ENCODE measurements at places on chromosomes 7 and 10. TPM values are rescaled to one million over a fixed set of nuclear protein-coding genes. Genes with fewer than 3 reads are reported as not detected.

DNA sequence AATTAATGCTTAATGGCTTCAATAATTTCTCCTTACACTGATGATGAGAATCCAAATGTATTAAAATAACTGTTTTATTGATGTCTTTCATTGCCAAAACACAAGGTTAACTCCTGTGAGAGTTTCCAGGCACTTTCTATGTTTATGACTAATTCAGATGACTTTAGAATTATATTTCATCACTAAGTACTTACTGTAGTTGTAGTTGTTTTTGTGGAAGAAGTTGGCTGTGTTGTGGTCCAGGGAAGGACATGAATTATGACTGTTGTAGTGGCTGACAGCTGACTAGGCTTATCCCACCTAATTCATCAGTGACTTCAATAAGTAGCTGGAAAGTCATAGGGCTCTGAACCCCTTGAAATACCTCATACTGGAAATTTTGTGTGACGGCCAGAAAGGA is 254.8 kb downstream of the HGF start:
- DNase-seq, result peak; percentile 33

DNA sequence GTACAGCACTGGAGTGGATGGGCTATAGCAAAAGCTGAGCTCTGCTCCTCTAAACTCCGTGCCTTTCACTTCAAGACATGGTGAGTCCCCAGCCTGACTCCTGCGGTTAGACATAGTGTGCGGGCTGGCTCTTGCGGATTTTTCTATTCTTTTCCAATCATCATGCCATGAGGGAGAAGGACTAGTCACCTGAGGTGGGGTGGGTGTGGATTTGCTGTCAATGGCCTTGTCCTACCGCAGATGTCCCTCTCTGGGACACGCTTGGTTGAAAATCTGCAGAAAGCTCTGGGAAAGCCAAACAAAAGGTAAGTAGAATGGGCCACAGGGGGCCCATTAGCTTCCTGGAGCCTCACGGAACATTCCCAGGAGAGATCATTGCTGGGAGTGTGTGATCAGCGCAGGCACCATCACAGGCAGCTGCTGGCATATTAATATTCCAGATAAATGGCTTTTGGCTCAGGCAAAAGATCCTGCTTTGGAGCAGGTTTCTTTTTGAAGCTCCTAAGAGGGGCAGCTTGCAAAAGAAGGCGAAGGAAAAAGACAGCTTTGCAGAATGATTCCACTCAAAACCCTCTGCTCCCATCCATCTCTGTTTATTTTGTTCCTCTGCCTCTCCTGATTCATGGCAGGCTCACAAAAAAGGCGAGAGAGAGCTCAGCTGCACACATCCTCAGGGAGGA is 509.0 kb upstream of the ZMIZ1 start:
- DNase-seq, result no peak

PTPN20 gene
- total RNA-seq, result 0.22 TPM

SLC25A40 gene
- total RNA-seq, result 4.2 TPM

- DNase-seq, result no peak
Observed at GRCh38 chr10:121535381-121535780, 62.9 kb downstream of the FGFR2 start.

GPR146 gene
- total RNA-seq, result 10.2 TPM

DNA sequence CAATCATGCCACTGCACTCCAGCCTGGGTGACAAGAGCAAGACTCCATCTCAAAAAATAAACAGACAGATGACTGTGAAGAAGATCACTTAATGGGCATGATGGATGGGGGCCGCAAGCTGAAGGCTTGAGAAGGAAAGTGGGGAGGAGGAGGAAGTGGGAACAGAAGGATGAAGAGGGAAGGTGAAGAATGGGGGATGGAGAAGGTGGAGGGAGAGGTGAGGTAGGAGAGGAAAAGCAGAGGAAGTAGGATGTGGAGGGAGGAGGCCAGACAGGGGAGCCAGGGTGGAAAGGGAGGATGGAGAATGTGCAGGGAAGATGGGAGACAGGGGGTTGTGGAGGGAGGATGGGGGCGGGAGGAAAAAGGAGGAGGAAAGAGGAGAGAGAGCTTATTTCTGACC is 68.8 kb downstream of the SVOPL start:
- DNase-seq, result no peak

DNA sequence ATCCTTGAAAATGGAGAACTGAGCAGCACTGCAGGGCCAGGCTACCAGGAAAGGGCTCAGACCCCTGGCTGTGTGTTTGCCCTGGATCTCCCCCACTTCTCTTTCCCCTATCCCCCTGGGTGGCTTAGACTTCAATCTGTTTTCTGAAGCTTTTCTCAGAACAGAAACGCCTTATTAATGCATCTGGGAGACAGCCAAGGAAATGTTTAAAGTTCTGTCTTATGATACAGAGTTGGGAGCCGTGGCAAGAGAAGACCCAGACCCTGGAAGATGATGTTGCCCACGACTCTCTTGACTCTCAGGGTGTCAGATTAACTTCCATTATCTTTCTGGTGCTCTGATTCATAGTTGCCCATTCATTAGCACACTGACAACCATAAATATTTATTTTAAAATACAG is 107.1 kb downstream of the EBLN1 start:
- no peak for DNase-seq

DNA sequence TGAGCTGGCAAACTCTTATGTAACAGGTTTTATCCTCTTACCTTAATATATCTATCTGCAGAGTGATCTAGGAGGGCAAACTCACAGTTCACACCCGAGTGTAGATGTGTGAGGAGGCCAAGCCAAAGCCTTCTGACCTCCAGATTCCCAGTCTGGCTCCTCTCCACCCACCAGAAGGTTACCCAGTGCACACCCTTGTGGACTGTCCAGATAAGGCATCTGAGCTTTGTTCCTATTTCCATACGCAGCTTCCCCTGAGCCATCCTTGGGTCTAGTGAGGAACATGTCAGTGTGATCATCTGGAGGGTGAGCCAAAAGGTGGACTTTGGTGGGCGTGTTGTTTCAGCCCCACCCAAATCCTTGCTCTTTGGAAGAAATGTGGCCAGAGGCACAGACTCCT is 203.0 kb upstream of the MEOX2 start:
- DNase-seq, result peak; percentile 15

DNA sequence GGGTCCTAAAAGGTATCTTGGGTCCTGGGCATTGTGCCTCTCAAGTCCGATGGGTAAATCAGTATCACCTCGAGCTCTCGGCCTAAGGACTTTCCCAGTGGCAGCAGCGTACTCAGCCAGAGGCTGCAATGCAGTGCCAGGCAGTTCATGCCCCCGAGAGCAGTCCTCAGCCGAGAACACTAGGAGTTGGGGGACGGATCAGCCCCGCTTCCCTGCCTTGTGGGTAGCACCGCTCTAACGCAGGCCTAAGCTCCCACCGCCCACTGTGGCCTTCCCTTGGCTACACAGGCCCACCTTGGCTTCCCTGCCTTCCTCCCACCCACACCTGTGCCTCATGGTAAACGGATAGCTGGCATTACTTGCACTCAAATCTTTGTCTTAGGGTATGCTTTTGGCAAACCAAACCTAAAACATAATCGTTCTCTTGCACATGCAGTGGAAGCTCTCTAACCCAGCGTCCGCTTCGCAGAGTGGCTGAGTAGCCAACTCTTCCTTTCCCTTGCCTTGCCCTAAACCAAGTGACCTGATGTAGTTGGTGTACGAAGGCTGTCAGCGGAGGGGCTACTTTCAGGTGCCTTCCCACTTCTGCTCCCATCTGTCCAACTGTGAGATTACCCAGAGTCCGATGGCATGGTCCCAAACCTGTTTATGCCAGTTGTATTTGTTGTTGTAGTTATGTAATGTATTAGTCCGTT is 73.2 kb upstream of the CHST15 start:
- DNase-seq, result no peak

DNA sequence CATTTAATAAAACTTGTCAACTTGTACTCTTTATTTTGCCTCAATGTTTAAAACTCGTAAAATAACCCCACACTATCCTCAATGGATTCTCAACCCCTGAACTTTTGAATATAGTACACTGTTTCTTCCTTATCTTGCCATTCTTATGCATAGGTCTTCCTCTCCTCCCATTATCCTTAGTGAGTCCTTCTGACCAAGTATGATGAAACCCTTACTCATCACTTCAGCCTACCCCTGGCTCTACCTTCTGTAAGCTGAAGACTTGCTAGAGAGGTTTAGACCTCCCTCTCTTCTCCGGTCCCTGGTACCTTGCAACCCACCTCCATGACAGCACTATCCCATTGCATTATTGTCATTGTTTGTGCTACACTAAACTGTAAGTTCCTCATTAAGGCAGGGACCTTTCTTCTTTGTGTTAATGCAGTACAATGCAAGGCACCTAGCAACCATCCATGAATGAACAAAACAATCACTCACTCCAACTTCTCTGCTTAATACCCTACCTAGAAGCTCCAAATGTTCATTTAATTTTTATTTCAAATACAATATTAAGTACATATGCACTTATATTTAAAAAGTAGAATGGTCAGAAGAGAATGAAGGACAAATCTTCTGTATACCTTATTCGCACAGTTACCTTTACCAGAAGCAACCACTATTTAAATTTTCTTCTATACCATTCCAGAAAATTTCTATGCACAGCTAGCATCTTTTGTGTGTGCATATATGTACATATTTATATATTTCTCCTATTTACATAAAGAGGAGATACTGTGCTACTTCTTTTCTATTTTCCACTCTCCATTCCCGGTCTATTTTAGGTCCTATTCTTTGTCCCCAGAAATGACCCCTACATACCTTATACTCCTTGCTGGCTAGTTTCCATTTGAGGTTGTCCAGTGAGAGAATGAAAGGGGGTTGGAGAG is 77.5 kb downstream of the SLC16A9 start:
- DNase-seq, result peak; percentile 7

CEP55 gene
- 32.4 TPM for total RNA-seq

- DNase-seq, result no peak
Observed at GRCh38 chr7:155224116-155224811, 73.4 kb upstream of the INSIG1 start.

DNA sequence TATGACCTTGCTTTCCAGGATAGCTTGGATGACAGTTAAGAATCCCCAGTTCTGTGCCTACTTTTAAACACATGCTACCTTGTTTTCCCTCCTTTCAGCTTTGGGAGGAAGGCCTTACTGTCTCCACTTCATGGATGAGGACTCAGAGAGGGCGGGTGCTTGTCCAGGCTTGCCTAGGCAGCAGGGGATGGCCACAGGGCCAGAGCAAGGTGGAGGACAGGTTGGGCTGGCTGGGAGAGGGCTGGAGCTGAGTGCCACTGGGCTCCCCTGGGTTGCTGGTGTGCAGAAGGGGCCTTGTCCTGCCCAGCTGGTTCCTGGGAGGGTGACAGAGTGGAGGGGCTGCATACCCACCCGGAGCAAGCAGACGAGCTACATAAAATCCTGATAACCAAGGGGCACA is 117.8 kb downstream of the GRK5 start:
- DNase-seq, result no peak

GRCh38 chr10:66717231-66717981 is 208.4 kb upstream of the LRRTM3 start:
- no peak for DNase-seq

DNA sequence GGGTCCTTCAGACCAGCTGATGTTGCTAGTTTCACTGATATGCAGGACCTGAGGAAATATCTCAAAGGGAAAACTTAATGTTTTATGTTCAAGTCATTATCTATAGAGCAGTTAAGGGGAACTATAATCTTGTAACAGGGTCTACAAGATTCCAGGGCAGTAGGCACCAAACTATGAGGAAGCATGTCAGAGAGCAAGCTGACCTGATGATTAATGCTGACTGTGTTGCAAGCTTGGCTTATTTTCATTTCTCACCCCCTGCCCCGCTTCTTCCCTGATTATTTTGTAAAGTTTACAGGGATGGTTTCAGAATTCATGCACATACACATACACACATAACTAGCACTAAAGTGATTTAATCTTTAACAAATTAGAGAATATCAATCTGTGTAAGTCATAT is 84.3 kb upstream of the CACNA2D1 start:
- DNase-seq, result peak; percentile 50

CH25H gene
- total RNA-seq, result 34.9 TPM

GRCh38 chr10:90919683-90920574 is 958 bp downstream of the ANKRD1 start:
- DNase-seq, result no peak

BLNK gene
- total RNA-seq, result not detected

OR2A42 gene
- 0.32 TPM for total RNA-seq

ARL3 gene
- total RNA-seq, result 3.8 TPM

GRCh38 chr7:155871211-155871610 is 58.9 kb upstream of the SHH start:
- DNase-seq, result no peak

- no peak for DNase-seq
Observed at GRCh38 chr10:121084016-121084674, 233.0 kb downstream of the WDR11 start.

GRCh38 chr10:107094824-107095522 is 69.5 kb downstream of the SORCS1 start:
- no peak for DNase-seq

NANOS1 gene
- under 0.01 TPM for total RNA-seq

GRCh38 chr7:104005197-104005596 is 15.7 kb upstream of the RELN start:
- DNase-seq, result no peak

ZNF736 gene
- 3.2 TPM for total RNA-seq

DNA sequence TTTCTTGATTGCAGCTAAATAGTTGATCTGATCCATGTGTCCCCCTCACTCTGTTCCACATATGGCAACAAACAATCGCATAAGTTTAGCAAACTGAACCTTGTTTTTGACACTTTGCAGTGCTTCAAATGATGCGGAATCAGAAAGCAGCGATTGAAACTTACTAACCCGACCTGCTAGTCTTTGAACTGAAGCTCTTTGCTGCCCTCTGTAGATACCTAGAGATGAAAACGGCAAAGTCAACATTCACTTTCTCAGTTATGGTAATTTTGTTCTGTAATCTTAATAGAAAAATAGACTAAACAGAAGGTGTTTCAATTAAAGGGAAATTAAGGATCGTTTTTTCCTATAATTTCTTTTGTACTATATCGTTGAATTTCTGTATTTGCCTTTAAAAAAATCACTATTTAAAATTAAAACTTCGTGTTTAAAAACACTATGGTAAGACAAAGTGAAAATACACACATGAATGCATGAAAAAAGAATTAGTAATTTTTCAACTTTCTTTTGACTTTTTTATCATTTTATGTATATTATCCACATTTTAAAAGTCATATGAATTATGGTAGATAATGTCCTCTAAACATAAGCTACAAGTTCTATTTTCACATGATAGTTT is 276.5 kb downstream of the MAGI2 start:
- peak; percentile 75 for DNase-seq

FAM24B gene
- 3.3 TPM for total RNA-seq

DNA sequence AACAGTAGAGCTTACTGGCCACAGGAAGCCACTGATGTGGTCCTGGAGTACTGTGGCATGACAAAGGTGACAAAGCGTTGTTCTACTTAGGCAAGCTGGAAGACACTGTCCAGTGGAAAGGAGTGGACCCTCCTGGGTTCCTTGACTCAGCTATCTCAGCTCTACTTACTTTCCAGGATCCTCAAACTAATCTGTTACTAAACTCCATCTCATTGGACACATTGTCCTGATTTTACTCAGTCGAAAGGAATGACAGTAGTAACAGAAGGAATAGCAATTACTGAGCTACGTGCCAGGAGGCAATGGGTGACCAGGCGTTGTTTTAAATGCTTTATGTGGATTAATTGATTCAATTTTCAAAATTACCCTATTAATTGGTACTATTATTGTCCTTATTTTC is 41.6 kb downstream of the ABLIM1 start:
- peak; percentile 36 for DNase-seq

AFAP1L2 gene
- total RNA-seq, result not detected

- no peak for DNase-seq
Observed at GRCh38 chr10:84668186-84668763, 339.9 kb downstream of the CCSER2 start.

All from GM23248 (cell line).